ENCODE measurements at places on chromosomes 6 and 20. TPM values are rescaled to one million over a fixed set of nuclear protein-coding genes. Genes with fewer than 3 reads are reported as not detected.

DNA sequence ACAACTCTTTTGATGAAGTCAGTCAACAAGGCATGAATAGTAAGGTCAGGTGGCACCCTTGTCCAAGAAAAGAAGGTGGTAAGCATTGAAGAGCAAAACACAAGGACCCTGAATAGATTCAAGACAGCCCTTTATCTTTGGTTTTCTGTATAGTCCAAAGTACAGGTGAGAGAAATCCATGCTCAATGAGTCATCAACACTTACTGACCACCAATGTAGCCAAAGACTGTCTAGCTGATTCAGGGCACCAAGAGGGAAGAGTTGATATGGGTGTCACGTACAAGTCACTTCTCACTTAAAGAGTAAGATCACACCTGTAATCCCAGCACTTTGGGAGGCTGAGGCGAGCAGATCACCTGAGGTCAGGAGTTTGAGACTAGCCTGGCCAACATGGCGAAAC is 528.3 kb downstream of the CD83 start:
- no peak for DNase-seq

GRCh38 chr6:19812512-19813119 is 24.6 kb upstream of the ID4 start:
- DNase-seq: no peak

- no peak for DNase-seq
Observed at GRCh38 chr6:87656857-87657256, 45.2 kb downstream of the AKIRIN2 start.

- peak; percentile 46 for DNase-seq
Observed at GRCh38 chr6:2982426-2983117, 11.2 kb upstream of the SERPINB6 start.

GRCh38 chr20:38113401-38114325 is 51.4 kb downstream of the TGM2 start:
- no peak for DNase-seq

- no peak for DNase-seq
Observed at GRCh38 chr6:7798751-7799150, 72.9 kb downstream of the BMP6 start.

- no peak for DNase-seq
Observed at GRCh38 chr6:124872361-124873065, 89.7 kb upstream of the RNF217 start.

DNA sequence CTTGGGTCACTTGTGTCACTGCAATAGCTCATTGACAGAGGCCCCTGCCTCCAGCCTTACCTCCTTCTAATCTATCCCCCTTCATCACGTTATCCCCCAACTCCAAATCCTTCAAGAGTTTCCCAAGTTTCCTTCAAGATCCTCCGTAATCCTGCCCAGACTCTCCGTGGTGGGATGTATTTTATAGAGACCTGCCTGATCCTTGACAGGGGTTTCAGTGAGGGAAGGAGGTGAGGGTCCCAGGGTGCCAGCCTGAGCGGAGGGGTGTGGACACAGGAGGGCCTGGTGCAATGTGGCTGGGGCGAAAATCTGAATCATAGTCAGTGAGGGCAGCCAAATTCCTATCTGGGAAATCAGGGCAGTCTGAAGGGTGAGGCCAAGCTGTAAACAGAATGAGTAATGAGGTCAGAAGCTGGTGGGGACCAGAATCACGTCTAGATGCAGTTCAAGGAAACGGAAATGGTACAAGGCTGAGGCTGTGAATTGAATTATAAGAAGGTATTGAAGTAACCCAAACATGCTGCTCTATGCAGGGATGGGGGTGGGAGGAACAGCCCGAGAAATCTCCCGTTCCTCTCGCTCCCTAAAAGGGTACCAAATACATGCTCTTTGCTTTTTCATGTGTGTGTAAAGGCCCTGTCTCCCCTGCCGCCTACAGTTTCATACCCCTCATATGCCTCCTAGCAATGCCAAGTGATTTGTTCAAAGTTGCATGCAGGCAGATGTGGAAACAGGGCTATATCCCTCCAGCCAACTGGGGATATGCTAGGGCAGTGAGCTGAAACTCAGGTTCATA is 35.4 kb upstream of the PIM1 start:
- no peak for DNase-seq

Gene GRIK2
- total RNA-seq: 10.8 TPM

Gene ACTL10
- total RNA-seq: 0.52 TPM

Gene PAX1
- total RNA-seq: not detected

Gene EYA4
- total RNA-seq: 0.78 TPM

Gene AVP
- not detected for total RNA-seq
